Kidney epithelial cell (primary cell): ENCODE measurements at places on chromosomes 6 and 20. TPM values are rescaled to one million over a fixed set of nuclear protein-coding genes. Genes with fewer than 3 reads are reported as not detected.

- DNase-seq: peak; percentile 14
Measured at GRCh38 chr6:22251348-22251747, 45.5 kb downstream of the PRL start.

CNR1 gene
- 0.92 and 1.2 TPM in 2 replicates for total RNA-seq

- DNase-seq: no peak
Measured at GRCh38 chr6:48177786-48178185, 66.8 kb upstream of the PTCHD4 start.

GRCh38 chr6:32578962-32579361, 10.7 kb downstream of the HLA-DRB1 start:
- no peak for DNase-seq

GRCh38 chr6:169215201-169215681, 38.4 kb downstream of the THBS2 start:
- no peak for DNase-seq

DNA sequence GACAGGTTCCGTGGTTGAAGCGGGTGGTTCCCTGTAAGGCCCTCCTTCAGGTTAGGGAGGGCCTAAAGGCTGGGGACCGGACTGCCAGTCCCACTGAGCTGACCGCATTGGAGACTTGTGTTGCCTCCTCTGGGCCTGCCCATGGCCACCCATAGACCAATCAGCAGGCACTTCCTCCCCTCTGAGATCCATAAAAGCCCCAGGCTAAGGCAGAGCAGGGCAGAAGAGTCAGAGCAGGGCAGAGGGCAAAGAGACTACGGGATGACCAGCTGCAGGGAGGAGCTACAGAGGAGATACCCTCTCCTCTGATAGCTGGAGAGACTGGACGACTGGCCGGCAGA, 537.4 kb downstream of the TENT5A start:
- no peak for DNase-seq

KCNK5 gene
- 2.1 and 2.3 TPM in 2 replicates for total RNA-seq
